ENCODE measurements at places on chromosomes 12 and 14.
A peak's percentile ranks its signal among the peaks of the same experiment; 100 is the strongest.

DNA sequence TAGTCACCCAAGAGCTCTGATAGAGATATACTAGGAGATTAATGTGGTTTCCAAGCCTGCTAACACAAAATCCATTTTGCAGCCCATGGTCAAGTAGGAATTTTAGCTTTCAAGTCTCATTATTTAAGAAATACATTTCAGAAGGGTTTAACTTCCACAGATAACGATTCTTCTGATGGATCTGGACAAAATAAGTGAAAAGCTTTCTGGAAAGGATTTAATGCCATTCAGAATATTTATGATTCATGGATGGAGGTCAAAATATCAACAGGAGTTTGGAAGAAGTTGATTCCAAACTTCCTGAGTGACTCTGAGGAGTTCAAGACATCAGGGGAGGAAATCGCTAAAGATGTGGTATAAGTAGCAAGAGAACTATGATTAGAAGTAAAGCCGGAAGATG is 214.6 kb downstream of the ATXN7L3B start:
- DNase-seq = no peak

GRCh38 chr14:77076113-77076631 is 21.9 kb upstream of the CIPC start:
- DNase-seq = no peak

DNA sequence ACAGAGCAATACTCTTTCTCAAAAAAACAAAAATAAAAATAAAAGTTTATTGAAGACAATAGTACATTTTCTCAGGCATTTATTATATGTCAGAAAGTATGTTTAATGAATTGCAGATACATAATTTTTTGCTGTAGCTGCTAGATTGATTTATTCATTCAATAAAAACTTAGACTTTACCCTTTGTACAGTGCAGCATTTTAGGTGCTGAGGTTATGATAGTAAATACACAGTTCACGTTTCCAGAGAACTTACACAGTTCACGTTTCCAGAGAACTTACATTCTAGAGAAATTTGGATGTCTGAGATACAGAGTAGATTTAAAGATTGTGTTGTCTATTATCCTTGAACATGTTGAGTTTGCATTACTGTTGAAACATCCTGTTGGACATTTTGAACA is 25.3 kb downstream of the TMTC3 start:
- no peak for DNase-seq

GRCh38 chr14:58765418-58765831 is 127.7 kb downstream of the DACT1 start:
- DNase-seq = no peak

DNA sequence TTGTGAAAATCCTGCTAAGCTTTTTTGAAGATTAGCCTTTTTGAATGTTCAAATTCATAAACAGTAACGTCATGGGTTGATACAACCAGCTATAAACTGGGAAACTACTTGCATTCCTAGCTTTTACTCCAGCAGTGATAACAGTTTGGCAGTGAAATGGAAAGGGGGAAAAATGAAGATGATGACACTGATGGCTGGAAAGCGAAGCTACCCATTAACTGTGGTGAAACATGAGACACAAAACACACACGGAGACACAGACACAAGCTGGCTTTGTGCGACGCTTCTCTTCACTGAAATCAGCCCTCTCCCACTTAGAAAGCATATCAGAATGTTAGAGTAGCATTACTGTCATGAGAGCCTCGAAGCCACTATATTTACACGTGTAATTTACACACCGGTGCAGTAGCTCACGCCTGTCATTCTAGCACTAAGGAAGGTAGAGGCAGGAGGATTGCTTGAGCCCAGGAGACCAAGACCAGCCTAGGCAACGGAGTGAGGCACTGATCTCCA is 15.7 kb downstream of the VPS37B start:
- DNase-seq = no peak

- DNase-seq = no peak
Observed at GRCh38 chr12:25156061-25156460, 38.9 kb downstream of the DNAI7 start.

GRCh38 chr12:69916544-69917235 is 91.7 kb downstream of the MYRFL start:
- DNase-seq = no peak

DNA sequence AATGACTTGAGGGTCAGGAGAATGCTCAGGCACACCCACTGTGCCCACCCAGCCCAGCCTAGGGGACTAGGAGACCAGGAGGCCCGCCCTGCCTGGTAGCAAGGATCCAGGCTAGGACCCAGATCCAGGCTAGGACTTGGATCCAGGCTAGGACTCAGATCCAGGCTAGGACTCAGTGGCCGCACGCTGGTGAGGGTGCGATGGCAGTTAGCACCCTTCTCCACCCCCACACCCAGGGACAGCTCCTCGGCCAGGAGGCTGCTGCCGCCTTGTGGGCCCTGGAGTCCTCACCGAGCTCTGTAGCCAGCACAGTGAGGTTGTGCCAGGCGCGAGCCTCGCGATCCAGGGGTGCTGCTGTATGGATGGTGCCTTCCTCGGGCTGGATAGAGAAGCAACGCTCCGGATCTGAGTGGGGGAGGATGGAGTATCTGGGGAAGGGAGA is 5.1 kb downstream of the CDH24 start:
- DNase-seq = peak; percentile 68

DNA sequence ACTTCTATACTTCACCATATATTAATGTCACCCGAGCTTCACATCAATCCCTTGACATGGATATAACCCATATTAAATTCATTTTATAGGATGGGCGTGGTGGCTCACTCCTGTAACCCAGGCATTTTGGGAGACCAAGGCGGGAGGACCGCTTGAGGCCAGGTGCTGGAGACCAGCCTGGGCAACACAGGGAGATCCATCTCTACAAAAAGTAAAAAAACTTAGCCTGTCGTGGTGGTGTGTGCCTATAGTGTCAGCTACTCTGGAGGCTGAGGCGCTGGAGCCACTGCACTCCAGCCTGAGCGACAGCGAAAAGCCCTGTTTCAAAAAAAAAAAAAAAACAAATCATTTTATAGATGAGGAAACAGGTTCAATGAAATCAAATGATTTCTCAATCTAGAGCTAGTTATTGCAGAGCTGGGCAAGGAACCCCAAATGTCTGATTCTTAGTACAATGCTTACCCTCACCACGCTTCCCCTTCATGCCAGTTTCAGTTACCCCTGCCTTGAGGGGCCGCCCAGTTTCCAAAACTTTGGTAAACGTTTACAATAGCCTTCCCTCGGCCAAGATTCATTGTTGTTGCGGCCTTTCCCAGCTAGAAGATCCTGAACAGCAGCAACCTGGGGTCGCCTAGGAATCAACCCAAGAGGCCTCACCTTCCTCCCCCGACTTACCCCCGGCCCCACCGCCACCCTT is 751 bp downstream of the PSMB5 start:
- DNase-seq = no peak

- DNase-seq = no peak
Observed at GRCh38 chr14:103347091-103347815, 13.2 kb downstream of the EIF5 start.

DNA sequence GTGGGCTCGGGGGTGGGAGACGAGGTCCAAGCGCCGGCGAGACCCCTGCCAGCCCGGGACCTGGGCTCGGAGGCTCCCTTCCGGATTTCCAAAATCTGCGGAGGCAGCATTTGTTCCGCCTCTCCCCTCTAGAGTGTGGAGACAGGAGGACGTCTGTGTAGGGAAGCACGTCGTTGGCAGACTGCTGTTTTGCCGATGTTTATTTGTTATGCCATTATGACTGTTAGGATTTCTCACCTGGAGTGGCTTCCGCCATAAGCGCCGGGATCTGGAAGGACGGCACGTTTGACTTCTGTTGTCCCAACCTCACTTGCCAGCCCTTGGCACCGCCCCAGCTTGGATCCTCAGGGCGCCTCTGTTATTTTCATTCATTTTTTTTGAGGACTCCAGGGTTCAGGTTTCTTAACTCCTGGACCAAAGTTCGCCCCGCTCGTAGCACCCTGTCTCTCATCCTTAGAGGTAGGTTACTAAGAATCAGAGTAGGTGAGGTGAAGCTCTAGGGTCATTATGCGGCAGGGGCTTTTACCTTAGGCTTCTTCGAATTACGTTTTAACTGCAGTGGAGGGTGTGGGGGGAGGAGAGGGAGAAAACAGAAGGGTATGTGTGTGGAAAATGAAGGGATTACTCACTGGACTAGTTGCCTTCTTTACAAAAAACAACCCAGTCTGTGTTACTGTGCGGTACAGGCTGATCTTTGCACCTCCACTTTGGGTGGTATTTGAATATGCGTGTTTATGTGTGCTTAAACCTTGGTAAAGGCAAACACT is 547 bp upstream of the PYGL start:
- DNase-seq = no peak
